GM12864 (cell line): ENCODE measurements at places on chromosomes 7 and 10.

DNA sequence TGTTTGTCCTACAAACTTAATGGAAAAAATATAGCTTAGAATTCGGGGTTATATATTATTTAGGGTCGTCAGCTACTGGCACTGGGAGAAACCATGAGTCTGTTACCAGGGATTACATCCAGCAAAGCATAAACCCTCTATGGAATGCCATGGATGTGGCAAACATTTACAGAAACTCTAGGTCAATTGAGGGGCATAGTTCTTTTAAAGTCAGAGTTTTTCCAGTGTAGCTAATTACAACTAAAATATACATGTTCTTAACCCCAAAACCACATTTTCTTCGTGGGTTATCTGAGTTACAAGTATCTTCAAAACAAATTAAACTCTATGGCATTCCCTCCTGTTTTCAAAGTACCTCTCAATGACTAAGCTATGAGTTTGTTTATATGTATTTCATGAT, 99.3 kb upstream of the THSD7A start:
- DNase-seq: no peak

DNA sequence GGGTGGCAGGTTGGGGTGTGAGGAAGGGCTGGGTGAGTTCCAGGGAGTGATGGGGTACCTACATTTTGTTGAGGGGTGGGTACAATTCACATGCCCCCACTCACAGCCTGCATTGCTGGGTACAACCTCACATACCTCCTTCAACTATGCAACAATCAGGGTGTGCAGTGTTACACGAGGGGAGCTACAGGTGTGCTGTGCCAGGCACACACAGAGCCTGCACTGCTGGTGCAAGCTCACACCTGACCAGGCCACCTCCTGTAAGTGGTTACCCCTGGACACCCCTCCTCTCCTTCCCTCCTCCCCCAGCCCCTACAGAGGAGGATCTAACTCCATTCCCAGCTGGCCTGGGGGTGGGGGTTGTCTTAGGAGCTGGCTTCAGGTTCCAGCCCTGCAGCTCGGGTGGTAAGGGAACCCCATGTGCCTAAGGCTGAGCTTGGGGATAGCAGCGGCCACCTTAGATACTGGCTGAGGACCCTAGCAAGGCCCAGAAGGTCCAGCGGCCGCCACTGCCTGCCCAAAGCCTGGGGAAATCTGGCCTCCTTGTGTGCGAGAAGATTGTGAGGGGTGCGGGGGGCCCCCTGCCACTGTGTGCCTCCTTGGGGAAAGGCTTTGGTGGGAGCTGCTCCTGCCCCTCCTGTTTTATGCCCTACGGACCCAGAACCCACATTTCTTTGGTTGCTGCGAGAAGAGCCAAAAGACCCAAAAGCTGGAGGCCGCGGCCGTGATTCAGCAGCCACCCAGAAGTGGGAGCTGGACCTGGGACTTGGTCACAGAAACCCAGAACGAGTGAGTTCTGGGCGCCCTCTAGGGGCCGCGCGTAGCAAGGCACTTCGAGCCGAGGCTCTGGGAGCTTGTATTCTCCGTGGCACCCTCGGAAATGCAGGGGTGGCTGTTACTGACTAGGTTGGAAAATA, 10.8 kb downstream of the TLX1 start:
- DNase-seq: peak; percentile 29

DNA sequence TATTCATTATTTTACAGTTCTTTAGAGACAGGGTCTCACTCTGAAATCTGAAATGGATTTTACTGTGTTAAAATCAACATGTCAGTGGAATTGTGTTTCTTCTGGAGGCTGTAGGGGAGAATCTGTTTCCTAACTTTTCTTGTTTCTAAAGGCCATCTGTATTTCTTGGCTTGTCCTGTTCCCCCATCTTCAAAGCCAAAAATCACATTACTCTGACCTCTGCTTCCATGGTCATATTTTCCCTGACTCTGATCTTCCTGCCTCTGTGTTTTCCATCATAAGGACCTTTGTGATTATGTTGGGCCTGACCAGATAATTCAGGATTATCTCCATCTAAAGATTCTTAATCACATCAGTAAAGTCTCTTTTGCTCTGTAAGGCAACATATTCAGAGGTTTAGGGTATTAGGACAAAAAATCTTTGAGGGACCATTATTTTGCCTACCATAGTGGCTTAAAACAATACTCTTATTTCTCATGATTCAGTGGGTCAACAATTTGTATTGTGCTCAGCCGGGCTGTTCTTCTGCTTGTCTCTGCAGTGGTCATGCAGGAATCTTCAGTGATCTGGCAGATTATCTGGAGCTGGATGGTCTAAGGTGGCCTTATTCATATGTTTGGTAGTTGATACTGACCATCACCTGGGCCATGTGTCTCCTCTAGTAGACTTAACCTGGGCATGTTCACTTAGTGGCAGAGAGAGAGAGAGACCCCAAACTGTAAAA, 5.7 kb downstream of the ANLN start:
- DNase-seq: no peak

- DNase-seq: no peak
These were observed 5.4 kb downstream of the TFEC start for GRCh38 chr7:116024826-116025809.

DNA sequence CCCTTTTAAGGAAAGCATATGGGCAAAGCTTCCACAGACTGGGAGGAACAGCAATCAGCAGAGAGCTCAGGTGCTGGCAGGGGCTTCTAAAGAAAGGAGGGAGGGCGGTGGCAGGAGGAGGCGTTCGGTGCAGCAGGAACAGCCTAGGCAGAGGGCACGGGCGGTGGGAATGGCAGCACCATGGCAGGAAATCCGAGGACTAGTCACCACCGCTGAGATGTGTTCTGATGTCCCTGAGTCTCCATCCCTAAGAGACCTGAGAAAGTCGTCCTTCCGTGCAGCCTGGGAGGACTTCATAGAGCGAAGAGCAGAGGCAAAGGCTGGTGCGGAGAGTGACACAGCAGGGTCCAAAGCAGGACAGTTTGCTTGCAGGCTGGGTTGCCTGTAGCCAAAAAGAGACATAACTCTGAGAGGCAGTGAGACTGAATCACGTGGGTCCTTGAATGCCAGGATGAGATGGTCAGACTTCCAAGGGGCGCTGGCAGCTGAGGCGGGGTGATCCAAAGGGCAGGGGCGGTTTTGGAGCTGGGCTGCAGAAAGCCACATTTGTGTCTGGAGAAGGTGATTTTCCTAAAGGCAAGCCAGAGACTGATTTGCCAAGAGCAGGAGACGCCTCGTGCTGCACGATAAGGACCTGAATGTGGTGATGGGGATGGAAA, 35.8 kb upstream of the GRID1 start:
- DNase-seq: no peak

DNA sequence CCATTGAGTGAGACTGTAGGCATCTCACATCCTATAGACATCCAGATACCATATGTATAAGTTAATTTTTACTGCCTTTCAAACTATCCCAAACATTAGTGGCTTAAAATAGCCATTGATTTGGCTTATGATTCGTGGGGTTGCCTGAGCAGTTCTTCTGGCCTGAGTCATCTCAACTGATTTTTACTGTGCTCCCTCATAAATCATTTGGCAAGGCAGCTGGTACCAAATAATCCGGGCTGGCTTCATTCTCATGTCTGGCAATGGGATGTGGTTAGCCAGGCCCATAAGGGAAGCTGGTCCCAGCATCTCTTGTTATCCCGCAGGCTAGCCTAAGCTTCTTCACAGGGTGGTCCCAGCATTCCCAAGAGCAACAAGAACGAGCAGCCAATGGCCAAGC, 6.7 kb upstream of the LRGUK start:
- DNase-seq: no peak

GRCh38 chr10:45370202-45370955, 3.6 kb upstream of the ALOX5 start:
- DNase-seq: no peak

DNA sequence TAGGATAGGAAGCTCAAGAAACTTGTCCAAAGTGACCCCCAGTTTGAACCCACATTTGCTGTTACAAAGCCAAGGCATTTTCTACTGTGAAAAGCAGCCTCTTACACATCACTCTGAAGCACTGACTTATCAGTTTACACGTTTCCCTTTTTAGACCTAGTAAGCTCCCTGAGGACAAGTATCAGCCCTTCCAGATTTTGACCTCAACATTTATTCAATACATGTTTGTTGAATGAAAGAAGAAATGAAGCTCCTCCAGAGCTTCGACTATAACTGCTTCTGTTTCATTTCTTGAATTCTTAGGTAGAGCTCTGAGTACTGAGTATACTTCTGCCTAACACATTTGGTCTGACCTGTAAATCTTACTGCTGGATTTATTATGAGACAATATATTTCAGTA, 2.7 kb downstream of the WASL start:
- no peak for DNase-seq

GRCh38 chr7:45259966-45260646, 102.5 kb downstream of the RAMP3 start:
- peak; percentile 25 for DNase-seq

GRCh38 chr7:95865716-95866371, 93.5 kb downstream of the DYNC1I1 start:
- DNase-seq: no peak

GRCh38 chr7:95798401-95798930, 26.1 kb downstream of the DYNC1I1 start:
- DNase-seq: no peak

GRCh38 chr10:88792661-88793060, 9.9 kb upstream of the LIPM start:
- DNase-seq: no peak

- DNase-seq: no peak
These were observed 13.9 kb downstream of the MEST start for GRCh38 chr7:130505753-130506152.

DNA sequence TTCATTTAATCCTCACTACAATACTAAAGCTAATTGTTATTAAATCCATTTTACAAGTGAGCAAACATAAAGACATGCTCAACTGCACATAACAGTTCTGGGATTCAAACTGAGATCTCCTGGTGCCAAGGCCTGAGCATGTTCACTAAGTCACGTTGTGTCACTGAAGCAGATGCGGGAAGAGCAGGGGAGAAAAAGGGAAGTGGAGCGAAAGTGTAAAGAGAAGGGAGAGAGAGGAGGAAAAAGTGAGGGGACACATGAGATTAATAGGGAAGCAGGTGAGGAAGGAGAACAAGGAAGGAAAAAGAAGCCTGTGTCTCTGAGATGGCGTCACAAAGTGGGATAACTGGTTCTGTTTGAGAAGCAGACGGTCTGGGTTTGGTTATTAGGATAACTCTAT, 38.9 kb upstream of the KAT6B start:
- no peak for DNase-seq

GRCh38 chr10:130020651-130021382, 56.7 kb upstream of the EBF3 start:
- no peak for DNase-seq

- no peak for DNase-seq
These were observed 77.6 kb downstream of the FRMD4A start for GRCh38 chr10:14253079-14253478.

GRCh38 chr7:1994931-1995330, 237.8 kb downstream of the MAD1L1 start:
- no peak for DNase-seq

GRCh38 chr7:130935564-130936157, 201.7 kb upstream of the KLF14 start:
- DNase-seq: no peak
